ENCODE measurements at places on chromosomes 6 and 20.

DNA sequence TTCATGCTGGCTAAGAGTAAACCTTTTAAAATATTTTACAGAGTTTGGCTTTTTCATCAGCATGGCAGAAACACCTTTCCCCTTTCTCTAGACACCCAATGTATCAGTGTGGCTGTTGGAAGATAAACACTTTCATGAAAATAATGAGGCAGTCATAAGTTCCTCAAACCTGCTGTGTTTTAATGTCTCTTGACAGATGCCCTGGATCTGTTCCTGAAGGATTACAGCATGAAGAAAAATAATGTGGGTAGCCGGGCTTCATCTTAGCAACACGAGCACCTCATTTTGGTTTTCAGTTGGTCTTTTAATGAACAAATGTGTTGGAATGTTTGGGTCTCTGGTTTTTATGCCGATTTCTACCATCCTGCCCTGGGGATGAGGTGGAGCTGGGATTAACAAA is 45.5 kb upstream of the UNC93A start:
- DNase-seq: no peak

- no peak for DNase-seq
Observed at GRCh38 chr6:135522965-135523692, 25.6 kb upstream of the AHI1 start.

- no peak for DNase-seq
Observed at GRCh38 chr6:148398244-148398643, 55.6 kb downstream of the SASH1 start.

- DNase-seq: no peak
Observed at GRCh38 chr6:150380256-150380655, 11.4 kb downstream of the IYD start.

- DNase-seq: no peak
Observed at GRCh38 chr6:108211671-108212070, 45.8 kb downstream of the NR2E1 start.

DNA sequence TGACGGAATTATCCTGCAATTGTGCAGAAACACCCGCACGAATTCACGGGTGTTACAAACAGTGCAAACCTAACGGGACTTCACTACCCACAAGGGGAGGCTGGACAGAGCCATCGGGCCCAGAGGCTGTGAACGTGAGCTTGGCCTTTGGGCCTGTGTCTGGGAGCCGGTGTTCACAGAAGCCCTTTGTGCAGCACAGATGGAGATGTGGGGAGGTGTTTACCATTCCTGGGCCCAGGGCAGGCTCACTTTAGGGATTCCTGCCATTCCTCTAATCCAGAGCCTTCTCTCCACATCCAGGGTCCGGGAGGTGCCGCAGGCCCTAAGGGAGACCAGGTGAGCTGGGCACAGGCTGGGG is 15.0 kb downstream of the COL9A3 start:
- DNase-seq: no peak

DNA sequence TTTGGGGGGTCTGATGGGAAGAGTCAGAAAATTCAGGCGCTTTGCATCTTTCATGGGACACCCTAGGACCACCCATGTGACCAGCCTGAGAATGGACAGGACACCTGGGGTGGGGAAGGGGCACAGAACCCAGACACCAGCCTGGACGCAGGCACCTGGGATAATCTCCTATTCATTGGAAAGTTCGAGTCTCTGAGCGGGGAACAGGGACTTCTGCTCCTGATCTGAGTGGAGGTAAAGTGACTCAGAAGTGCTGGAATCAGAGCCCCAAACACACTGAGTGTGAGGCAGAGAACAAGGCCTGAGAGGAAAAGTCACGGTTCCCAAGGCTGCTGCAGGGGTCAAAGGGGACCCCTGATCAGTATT is 1.4 kb downstream of the HLA-B start:
- DNase-seq: no peak

DNA sequence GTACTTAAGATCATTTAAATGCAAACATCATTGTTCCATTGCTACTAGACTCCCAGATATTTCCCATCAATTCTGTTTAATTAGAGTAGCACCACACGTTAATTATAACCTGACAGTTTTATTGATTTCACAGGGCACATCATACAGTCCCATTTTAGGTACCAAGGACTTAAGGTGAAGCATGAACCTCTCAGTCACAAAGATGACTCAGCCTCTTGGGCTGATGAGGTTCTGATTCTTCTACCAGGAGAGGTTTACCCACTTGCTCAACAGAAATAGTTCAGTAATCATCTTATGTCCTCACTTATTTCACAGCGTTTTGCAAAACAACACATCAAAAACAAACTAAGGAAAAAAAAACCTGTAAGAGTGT is 98.5 kb downstream of the HIVEP2 start:
- DNase-seq: no peak

DNA sequence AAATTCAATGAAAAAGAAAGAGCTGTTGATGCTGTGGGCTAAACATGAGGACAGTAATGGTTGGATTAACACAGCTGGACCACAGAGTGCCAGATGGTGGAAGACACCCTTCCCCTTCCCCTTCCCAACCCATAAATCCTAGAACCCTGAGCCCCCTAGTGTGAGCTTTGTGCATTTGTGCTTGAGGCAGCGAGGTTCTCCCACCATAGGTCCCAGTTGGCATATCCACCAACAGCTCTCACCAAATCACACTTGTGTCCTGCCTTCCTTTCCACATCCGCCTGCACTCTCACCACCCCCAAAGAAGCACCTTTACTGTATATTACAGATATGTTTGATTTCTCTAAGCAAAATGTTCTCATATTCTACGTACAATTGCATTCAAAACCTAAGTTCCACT is 32.8 kb upstream of the HBS1L start:
- DNase-seq: no peak

DNA sequence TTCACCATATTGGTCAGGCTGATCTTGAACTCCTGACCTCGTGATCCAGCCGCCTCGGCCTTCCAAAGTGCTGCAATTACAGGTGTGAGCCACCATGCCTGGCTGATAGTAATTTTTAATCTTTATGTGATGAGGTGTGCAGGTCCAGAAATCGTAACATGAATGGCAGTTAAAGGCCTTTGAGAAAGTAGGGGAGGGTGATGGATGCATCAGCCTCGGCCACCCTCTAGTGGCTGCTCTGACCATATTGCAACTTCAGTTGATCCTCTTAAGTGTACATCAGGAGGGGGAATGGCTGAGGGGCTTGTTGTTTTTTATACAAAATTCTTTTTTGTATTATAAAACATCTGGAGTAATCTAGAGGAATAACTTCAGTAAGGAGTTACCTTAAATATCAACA is 193.0 kb downstream of the ZFAND3 start:
- no peak for DNase-seq

GRCh38 chr6:169838346-169839028 is 87.1 kb downstream of the ERMARD start:
- no peak for DNase-seq

DNA sequence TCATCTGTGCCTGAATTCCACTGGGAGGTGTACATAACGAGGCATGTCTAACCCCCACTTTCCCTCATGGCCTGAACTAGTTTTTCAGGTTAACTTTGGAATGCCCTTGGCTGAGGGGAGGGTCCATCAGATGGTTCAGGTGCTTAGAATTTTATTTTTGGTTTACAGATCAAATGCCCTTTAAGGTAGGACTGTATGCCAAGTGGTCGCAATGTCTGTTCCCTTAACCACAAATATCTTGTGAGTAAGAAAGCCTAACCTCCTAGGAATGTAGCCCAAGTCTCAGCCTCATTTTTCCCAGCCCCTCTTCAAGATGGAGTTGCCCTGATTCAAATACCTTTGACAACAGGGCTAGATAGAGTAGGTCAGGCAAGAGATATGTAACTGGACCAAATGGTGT is 78.4 kb downstream of the RNASET2 start:
- DNase-seq: no peak

DNA sequence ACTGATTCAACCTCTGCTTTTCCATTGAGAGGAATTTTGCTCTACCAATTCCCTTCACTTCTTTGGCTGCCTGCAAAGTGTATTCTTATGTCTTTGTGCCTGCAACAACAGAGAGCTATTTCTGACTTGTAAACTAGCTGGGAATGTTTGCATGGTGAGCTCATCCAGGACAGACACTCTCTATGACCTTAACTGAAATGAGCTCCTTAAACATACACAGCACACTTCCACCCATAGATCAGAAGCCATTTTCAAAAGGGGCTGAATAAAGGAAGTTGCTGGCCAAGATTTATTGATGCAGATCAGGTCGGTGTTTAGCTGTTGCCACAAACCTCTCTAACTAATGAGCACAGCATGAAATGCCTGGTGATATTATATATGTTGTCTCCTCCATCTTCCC is 377.7 kb downstream of the BTBD9 start:
- no peak for DNase-seq

- DNase-seq: no peak
Observed at GRCh38 chr6:36444470-36444869, 1.7 kb downstream of the KCTD20 start.

DNA sequence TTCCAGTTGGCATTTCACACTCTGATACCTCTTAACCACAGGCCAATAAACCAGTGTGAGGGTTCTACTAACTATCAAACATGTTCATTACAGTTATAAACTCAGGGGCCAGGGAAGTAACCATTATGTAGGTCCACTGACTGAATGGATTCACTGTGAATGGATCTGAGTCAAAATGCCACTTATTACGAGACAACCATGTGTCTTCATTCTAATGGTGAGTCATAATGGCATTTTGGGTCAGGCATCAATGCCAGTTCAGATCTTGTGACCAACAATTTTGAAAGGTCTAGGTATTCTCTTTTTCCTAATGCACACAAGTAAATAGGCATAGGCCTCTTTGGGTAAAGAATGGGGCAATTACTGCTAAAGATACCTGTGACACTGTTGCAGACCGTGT is 112.2 kb upstream of the HEY2 start:
- DNase-seq: no peak

GRCh38 chr6:14401246-14401645 is 283.7 kb downstream of the CD83 start:
- DNase-seq: no peak

- DNase-seq: no peak
Observed at GRCh38 chr6:163193326-163193725, 221.2 kb upstream of the QKI start.

DNA sequence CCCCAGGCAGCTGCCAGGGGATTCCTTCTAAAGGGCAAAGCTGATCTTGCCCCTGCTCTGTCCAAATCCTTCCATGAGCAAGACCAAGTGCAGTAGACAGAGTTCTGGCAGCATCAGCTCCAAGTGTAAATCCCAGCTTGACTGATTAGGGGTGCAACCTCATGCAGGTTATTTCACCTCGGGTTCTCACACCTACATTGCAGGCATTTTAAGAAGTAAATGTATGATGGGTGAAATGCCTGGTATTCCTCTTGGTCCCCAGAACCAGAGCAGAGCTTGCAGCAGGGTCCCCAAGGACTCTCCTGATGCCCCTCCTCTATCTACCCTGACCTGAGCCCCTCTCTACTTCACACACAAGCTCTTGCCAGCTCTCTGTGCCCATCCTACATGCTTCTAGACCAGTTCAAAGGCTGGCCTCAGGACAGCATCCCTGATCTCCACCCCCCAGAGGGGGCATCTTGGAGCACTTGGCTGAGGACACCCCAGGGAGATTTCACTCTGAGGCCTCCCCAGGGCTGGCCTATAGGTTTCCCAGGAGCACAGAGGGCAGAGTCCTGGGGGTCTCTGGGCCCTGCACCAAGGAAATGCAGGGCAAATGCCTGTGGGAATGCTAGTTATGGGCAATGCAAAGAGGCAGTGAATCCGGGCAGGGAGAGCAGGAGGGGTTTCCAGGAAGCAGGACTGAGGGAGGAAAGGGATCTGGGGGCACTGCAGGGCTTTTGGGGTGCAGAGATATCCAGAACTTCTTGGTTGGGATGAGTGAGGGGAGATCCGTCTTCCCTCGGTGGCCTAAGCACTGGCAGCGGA is 1.0 kb downstream of the LZTS3 start:
- DNase-seq: no peak

DNA sequence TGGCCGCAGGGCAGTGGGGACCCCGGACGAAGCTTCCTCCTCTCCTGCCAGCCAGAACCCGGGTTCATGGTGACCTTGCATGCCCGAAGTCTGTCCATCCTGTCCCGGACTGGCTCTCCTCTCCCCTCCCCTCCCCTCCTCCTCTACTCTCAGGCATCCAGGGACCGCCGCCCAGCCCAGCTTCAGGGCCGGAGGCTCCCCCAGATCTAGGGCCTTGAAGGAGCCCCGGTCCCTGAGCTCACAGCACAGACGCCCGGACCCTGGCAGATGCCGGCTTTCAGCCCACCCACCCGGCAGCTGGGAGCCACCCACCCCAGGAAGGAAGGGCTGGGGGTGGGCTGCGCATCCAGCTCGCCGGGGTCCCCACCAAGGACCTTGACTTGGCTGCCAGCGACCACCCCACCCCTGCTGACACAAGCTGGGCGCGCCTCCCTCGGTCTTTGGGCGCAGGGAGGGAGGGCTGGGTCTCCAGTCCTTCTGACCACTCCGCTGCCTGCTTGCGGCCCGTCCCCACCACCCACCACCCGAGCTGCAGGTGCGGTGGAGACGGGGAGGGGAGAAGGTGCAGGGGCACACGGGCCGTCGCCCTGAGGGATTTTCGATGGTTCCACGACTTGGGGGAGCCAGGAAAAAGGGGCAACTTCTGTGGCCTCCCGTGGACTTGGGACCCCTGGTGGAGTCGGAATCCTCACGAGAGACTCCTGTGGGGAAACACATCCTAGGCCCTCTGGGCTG is 5.8 kb upstream of the ABHD16B start:
- no peak for DNase-seq

DNA sequence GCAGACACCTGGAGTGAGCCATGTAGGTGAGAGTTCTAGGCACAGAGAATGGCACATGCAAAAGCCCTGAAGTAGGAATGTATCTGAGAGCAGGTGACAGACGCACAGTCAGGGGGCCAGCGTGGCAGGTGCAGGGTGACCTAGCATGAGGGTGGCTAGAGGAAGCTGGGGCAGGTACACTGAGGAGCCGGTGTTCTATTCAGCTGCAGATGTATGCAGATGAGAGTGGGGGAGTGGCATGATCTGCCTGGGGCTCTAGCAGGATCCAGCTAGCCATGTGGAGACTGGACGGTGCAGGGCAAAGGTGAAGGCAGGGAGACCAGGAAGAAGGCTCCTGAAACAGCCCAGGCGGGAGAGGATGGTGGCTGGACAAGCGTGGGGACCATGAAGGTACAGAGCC is 10.7 kb downstream of the PEDS1 start:
- DNase-seq: no peak

DNA sequence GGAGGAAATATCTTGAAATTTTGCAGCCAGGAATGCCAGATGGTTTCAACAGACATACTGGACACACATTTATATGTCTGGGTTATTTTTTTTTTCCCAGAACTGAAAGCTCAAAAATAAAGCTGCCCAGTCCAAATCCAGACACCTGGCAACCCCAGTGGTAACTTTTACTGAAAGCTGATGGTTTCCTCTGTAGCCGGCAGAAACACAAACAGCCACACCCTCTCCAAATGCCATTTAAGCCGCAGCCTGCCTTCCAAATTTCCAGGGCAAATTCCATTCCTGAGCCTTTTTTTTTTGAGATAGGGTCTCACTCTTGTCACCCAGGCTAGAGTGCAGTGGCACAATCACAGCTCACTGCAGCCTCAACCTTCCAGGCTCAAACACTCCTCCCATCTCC is 6.5 kb upstream of the PREX1 start:
- DNase-seq: no peak

- DNase-seq: no peak
Observed at GRCh38 chr20:1524004-1524403, 32.8 kb upstream of the SIRPB2 start.

Measured in T follicular helper cell (primary cell).